Activated CD4-positive, alpha-beta memory T cell treated with anti-CD3 and anti-CD28 coated beads, Interleukin-2, amount 10 ng/mL, durations not matched to agents 7 days and 5 days (primary cell): ENCODE measurements at places on chromosomes 12 and 14.

GRCh38 chr12:12408265-12408690, 51.4 kb downstream of the BORCS5 start:
- DNase-seq = no peak

DNA sequence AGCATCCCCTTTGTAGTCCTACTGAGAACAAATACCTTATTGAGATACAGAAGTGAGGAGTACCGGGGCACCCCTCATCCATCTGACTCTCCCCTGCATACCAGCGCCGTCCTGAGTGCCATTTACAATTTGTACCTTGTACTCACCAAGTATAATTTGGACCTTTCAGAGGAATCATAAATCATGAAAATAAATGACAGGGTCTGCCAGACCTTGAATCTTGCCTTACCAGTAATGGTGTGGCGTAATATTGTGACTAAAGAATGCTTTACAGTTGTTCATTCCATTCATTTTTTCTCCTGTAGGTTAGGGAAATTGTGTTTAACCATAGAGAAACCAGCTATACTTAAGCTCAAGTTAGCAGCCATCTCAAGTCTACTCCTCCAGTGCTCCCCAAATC, 243.7 kb upstream of the RGS6 start:
- no peak for DNase-seq

- no peak for DNase-seq
Observed at GRCh38 chr12:40229690-40230651, 5.2 kb downstream of the LRRK2 start.

DNA sequence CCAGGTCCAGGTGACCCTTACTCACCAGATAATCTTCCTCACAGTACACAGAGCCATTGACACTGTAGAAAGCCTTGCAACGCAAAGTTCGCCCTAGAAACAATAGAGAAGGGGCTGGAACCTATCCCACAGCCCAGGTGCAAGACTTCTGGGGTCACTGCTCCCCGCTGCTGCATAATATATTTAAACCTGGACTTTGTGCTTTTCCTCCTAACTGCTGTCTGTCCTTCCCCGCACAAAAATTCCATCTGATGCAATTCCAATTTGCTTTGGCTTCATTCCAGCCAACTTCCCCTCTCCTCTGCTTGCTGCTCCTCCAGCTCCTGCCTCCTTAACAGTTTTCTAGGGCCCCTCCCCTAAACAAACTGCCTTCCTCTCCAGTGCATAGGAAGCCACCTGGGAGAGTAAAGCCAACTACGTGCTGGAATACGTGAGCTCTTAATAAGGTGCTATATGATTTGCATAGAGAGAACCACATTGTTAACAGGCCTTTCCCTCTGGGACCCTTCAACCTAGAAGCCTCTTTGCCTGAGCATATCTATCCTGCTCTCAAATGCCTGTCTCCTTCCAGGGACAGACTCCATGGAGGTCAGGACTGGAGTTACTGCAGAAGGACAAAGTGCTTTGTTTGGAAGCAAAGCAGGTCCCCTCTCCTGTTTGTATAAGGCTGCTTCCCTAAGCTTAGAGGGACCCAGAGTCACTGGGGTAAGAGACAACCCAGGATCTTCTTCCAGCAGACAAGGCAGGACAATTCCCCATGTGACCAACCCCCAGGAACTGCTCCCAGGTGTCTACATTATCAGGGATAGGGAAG, 5.5 kb downstream of the AJUBA start:
- no peak for DNase-seq

DNA sequence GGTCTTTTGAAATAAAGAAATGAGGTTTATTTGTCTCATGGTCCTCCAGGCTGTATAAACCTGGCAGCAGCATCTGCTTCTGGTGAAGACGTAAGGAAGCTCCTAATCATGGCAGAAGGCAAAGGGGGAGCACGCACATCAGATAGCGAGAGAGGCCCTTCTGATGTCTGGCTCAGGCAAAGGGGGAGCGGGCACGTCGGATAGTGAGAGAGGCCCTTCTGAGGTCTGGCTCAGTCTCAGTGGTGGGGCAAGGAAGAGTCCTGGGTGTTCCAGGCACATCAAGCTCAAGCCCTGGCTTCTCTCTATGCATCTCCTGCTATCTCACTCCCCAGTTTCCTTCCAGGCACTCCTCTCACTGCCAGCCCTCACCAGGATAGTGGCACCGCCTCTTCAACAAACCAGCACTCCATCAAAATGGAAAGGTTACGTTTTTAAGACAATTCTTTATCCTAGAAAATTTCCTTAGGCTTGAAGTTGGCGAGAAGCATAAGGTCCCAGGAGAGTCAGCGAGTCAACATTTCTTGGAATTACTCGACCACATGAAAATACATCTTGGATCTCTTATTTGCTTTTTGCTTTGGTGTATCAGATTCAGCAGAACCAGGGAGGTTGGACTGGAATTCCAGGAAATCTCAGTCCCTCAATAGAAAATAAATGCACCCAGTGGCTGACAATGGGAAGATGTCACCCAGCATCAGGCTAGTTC, 189.6 kb upstream of the TMEM132C start:
- no peak for DNase-seq

DNA sequence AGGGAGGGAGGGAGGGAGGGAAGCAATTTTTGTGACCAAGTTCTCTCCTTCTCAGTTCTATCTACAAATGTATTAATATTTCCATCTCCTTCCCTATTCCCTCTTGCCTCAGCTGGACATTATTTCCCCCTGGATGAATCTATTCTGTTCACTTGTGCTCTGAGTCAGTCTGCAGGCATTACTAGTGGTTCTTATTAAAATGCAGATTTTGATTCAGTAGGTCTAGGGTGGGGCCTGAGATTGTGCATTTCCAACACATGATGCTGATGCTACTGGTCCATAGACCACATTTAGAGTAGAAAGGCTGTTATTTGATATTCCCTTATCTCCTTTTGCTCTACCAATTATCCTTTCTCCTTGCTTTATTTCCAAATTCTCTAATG, 40.1 kb upstream of the YAF2 start:
- DNase-seq = no peak

DNA sequence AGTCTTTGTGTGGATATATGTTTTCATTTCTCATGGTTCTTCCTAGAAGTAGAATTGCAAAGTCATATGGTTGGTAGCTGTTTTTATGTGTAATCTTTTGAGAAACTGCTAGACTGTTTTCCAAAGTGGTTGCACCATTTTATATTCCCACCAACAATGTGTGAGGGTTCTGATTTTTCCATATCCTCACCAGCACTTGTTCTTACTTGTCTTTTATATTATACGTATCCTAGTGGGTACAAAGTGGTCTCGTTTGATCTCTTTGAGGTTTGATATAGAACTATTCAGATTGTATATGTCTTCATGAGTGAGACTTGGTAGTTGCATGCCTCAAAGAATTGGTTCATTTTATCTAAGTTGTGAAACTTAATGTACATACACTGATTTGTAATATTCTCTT, 91.3 kb downstream of the BEGAIN start:
- no peak for DNase-seq

DNA sequence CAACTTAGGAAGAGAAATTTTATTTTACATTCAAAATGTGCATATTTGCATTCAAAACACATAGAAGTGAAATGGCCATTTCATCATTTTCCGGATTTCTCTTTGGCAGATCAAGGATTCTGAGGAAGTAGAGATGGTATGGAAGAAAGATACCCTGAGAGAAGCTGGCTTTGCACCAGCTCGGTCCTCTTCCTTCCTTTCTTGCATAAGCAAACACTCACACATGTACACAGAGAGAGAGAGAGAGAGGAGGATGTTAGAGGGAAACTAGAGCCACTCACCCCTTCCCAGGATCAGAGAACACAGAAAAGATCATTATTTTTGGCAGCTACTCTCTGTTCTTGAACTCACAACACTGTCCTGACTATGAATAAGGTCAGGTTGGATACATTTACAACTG, 15.6 kb upstream of the PLEKHD1 start:
- no peak for DNase-seq

- DNase-seq = no peak
Observed at GRCh38 chr12:94167756-94168416, 19.5 kb downstream of the PLXNC1 start.

- no peak for DNase-seq
Observed at GRCh38 chr12:47328831-47329545, 249.2 kb upstream of the AMIGO2 start.
